Activated CD4-positive, alpha-beta T cell treated with anti-CD3 and anti-CD28 coated beads, Interleukin-2, Interleukin-4, amounts not matched to agents 100 ng/mL and 50 ng/mL, durations not matched to agents 16 hours and 8 hours (primary cell): ENCODE measurements at places on chromosomes 7 and 10.

DNA sequence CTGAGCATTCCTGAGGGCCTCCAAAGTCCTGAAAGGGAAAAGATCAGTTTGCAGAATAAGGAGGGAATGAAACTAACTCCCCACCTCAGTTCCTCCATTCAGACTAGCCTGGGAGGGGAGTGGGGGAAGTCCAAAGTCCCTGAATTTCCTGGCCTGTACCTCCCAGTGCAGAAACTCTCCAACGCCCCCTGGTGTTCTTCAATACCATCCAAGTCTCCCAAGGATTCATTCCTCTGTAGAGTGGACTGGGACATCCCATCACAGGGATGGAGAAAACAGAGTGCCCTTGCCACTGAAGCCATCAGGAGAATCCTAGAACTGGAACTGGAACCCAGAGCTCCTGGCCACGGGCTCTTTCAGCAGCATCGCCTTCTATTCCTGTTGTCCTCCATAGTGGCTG, 1.6 kb upstream of the COL13A1 start:
- DNase-seq: no peak

GRCh38 chr7:118000480-118001202, 127.4 kb upstream of the CTTNBP2 start:
- no peak for DNase-seq

- DNase-seq: no peak
These were observed 188.3 kb upstream of the MEOX2 start for GRCh38 chr7:15874774-15875173.

- no peak for DNase-seq
These were observed 12.0 kb upstream of the NRCAM start for GRCh38 chr7:108468246-108468645.

GRCh38 chr10:114034923-114035645, 8.6 kb upstream of the ADRB1 start:
- no peak for DNase-seq

GRCh38 chr7:18623389-18623788, 127.8 kb downstream of the HDAC9 start:
- no peak for DNase-seq

- no peak for DNase-seq
These were observed 2.1 kb upstream of the COX19 start for GRCh38 chr7:977326-978048.

DNA sequence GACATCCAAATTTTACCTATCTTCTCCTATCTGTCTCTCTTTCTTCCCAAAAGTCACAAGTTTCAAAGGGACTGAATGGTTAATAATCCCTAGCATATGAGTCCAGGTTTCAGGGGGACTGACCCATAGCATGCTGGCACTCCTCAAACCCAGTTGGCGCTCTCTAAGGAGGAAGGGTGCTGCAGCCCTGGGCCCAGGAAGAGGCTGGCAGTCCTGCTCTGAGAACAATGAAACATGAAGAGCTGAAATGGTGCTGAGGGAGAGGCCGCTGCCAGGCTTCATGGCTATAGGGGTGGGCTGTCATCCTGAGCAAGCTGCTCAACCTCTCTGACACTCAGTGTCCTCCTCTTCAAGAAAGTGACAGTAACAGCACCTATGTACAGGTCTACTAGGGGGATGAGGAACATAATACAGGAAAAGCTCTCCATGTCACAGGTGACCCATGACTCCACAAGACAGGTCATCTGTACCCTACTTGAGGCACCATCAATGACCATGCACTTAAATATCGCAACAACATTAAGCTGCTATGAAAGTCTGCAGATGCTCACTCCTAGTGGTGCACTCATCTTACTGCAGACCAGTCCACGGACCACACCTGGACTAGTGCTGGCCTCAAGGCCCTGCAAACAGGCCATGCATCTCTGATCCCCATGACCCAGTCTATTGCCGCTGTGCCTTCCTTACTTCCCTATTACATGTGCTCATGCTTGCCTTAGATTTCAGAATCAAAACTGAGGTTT, 17.0 kb downstream of the COBL start:
- DNase-seq: no peak

DNA sequence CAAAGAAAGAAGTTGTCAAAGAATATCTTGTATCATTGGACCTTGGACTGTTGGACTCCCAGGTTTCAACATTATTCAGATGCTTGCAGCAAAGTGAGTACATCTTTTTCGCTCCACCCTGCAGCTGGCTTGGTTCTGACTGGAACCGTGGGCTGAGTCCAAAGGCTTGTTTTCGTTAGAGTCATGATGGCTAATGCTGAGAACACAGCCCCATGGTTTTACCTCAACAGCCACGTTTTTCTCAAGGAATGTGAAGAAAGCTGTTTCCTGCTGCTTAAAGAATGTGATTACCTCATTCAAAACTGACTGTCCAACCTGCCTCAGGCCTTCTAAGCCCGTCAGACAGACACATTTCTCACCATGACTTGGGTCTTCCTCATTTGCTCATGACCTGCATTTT, 69.5 kb downstream of the STEAP1B start:
- DNase-seq: no peak

- no peak for DNase-seq
These were observed 25.8 kb downstream of the APBB1IP start for GRCh38 chr10:26463986-26464385.

DNA sequence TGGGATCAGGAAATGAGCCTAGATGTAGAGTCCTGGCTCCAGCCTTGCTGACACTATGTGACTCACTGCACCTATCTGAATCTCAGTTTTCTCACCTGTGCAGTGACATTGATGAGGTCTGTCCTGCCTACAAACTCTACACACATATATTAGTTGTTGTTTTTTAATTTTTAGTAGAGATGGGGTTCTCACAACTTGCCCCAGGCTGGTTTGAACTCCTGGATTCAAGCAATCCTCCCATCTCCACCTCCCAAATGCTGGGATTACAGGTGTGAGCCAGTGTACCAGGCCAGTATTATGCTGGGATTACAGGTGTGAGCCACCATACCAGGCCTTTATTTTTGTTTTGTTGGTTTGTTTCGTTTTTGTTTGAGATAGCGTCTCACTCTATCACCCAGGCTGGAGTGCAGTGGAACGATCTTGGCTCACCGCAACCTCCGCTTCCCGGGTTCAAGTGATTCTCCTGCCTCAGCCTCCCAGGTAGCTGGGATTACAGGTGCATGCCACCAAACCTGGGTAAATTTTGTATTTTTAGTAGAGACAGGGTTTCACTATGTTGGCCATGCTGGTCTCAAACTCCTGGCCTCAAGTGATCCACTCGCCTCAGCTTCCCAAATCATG, 11.8 kb upstream of the DDIT4 start:
- no peak for DNase-seq

DNA sequence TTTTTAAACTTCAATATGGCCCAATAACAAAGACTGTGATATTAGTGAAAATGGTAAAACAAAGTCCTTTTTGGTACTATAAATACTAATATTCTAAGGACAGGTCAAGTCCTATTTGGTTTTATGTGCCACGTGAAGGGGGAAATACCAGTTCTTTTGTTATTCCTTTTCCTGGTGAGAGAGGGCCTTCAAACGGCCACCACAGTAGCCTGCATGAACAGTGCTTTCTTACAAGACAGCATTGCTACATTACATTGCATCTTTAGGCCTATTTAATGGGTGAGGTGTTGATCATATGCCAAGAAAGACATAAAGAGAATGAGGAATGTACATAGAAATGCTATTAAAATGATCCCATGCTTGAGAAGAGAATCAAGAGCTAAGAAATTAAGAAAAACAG, 214.8 kb downstream of the LRRTM3 start:
- no peak for DNase-seq

DNA sequence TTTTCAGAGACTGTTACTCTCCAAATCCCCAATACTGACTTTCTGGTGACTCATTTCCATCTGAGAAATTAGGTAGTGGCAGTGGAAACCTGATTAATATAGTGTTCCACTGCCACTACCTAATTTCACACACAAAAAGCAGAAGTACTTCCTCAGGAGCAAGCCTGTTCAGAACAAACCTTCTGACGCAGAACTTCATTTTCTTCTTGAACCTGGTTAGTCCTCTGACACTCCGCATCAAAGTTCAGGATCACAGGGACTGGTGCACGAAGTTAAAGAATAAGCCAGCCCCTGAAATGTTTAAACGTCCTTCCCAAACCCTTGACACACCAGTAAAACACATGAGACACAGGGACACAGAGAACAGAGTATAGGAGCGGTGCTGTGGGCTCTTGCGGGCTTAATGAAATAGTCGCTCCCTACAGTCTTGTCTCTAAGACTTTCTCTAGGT, 4.4 kb downstream of the WDR91 start:
- peak; percentile 57 for DNase-seq

- no peak for DNase-seq
These were observed 633.4 kb downstream of the PARD3 start for GRCh38 chr10:34181553-34182300.

GRCh38 chr10:7789390-7789789, 1.4 kb downstream of the ATP5F1C start:
- no peak for DNase-seq
